ENCODE measurements at places on chromosomes 6 and 20.

DNA sequence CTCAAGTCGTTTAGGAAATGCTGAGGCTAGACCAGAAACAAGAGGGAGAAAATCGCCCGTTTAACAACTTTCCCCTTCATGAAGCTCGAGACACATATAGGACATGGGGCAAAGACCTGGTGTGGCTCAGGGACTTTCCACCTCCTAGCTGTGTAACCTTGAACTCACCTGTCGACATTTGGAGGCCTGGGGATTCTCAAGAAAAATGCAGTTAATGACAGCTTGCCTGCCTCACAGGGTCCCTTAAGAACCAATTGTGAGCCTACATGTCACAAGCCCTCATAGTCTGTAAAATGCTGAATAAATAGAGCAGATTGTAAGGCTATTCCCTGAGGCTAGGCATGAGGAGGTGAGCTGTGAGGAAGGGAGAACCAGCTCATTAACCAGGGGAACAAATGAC, 35.1 kb downstream of the MGME1 start:
- no peak for DNase-seq

- DNase-seq = no peak
Observed at GRCh38 chr6:24329451-24329850, 28.4 kb downstream of the DCDC2 start.

DNA sequence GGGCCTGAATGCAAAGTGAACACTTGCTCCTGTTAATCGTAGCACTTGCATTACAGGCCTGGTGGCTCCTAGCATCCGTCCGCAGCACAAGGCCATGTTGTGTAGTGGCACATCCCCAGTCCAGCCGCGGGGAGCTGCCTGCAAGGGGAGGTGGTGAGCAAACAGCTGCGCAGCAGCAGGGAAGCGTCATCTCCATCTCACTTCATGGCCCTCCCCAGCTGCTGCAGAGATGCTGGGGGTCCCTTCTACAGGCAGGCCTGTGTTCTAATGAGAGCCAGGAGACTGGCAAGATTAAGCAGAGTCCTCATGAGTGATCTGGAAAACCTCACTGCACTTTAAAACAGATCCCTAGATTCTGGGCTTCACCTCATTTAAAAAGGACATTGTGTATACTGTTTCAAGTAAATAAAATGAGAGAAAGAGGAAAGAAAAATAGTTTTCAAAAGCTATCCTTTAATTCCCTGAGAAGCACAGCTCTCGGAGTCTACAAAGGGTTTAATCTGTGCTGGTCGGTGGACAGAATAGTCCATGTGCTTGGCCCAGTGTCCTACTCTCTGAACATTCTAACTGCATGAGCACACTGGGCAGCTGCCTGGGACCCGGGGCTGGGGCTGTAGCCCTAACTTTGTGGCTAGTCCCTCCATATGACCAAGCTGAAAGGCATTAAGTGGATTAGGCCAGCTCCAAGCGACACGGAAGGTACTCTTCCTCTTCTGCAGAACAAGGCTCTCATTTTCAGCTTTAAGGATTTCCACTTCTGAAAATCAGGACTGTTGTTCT, 125.8 kb downstream of the LY86 start:
- no peak for DNase-seq

DNA sequence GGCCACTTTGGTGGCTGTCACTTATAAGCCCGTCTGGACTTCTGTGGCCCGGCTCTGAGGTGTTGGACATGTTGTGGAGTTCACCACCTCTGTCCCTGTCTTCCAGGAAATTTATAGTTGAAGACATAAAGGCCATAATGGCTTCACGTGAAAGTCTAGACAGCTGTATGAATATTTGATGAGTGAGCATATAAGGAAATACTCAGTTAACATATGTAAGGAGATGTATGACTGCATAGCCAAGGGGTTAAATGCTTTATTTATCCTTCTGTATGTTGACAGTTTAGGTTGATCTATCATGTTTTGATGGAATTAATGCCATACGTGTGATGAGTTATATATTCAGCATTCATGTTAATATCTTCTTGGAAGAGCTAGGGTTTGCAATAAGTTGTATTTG, 16.1 kb downstream of the HIVEP1 start:
- DNase-seq = no peak

DNA sequence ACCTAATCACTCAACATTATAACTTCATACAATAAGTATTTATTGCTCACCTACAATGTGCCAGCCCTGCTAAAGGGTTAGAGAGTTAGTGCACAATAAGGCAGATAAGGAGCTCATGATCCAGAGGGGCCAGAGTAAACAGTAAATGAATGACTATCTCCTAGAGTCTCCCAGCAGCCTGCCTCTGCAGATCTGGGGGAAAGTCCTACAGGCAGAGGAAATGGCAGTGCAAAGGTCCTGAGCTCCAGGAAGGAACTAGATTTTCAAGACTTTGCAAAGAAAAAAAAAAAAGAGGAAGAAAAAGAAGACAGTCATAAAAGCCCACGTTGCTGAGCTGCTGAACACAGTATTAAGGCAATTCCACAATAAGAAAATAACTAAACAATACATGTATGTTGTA, 160.1 kb downstream of the SIM1 start:
- no peak for DNase-seq

- DNase-seq = no peak
Observed at GRCh38 chr6:55069132-55069781, 105.1 kb upstream of the HCRTR2 start.

DNA sequence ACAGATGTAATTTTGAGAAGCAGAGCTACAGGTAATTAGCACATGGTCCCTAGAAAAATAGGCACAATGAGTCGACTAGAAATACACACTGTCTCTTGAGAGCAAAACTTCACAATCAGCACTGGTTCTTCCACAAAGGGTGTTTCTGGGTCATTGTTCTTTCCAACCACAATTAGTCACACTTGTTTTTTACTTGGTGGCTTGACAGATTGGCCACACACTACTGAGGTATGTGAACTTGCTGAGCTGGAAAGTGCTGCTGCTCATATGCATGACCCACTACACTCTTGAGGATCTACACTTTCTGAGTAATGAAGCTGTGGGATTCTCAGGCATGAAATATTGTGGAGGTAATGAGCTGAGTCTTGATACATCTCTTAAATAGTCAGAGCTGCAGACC, 347.7 kb downstream of the BCKDHB start:
- DNase-seq = no peak

DNA sequence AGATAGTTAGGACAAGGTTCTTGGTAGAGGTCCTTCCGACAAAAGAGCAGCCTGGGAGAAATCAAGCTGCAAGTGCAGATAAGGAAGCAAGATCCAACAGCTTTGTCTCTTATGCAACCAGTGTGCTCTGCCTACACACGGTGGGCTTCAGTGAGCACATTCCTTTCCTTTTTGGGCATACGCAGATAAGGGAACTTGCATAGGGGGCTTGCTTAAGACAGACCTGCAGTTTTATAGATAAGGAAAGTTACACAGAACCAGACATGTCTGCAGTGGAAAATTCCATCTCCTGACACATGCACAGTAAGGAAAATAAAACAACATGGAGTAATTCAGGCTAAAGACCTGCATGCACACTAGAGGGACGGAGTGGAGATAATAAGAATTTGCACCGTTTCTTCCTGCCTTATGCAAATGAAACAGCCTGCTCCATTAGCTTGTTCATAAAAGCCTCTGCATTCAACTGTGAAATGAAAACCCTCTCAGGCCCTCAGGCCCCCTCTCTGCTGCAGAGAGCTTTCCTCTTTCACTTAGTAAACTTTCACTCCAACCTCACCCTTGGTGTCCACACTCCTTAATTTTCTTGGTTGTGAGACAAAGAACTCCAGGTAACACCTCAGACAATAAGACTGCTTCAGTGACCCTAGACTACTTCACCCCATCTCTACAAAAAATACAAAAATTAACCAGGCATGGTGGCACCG, 97.5 kb upstream of the MYLIP start:
- DNase-seq = no peak

DNA sequence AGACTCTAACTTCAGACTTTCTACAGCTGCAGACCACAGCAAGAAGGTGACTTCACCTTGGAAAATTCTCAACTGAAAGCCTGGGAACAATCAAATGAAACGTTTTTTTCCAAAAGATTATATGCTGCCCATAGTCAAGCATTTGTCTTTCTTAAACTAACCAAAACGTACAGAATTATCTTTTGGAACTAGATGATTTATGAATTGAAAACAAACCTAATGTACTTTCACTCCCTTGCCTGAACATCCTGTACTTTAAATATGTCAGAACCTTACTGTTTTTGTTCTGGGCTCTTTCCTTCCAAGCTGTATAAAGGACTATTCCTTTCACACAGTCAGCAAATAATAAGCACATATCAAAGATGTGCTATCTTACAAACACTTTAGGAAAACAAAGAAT, 62.4 kb upstream of the TNFAIP3 start:
- no peak for DNase-seq

GRCh38 chr20:35523298-35523888, 6.1 kb downstream of the C20orf173 start:
- DNase-seq = no peak

GRCh38 chr6:89221129-89221528, 4.0 kb upstream of the GABRR1 start:
- DNase-seq = no peak

- no peak for DNase-seq
Observed at GRCh38 chr6:31035862-31036497, 25.7 kb downstream of the MUC22 start.

DNA sequence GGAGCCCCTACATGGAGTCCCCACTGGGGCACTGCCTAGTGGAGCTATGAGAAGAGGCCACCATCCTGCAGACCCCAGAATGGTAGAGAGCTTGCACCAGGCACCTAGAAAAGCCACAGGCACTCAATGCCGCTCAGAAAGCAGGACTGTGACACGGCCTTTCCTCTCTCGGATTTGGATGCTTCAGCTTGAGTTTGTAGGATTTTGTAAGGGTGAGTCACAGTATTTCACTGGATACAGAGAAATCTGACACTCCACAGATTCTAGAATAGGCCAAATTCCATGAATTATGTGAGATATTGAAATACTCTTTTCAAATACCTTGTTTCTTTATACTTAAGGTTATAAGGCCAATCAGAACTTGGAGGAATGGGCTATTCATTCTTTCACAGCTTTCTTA, 424.5 kb downstream of the HTR1B start:
- DNase-seq = no peak

DNA sequence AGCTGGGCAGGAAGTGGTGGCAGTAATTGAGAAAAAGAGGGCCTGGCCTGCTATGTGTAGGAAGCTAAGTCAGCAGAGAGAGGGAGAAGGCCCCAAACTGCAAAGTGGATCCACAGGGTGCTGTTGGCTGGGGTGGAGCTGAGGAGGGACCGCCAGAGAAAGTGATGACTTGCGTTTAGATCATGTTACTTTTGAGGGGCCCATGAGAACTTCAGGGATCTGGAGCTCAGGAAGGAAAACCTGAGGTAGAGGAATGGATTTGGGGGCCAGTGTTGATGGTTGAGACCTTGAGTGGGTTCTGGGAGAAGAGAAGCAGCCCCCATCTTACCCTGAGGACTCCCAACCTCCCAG, 155.5 kb downstream of the MRPL14 start:
- DNase-seq = no peak

DNA sequence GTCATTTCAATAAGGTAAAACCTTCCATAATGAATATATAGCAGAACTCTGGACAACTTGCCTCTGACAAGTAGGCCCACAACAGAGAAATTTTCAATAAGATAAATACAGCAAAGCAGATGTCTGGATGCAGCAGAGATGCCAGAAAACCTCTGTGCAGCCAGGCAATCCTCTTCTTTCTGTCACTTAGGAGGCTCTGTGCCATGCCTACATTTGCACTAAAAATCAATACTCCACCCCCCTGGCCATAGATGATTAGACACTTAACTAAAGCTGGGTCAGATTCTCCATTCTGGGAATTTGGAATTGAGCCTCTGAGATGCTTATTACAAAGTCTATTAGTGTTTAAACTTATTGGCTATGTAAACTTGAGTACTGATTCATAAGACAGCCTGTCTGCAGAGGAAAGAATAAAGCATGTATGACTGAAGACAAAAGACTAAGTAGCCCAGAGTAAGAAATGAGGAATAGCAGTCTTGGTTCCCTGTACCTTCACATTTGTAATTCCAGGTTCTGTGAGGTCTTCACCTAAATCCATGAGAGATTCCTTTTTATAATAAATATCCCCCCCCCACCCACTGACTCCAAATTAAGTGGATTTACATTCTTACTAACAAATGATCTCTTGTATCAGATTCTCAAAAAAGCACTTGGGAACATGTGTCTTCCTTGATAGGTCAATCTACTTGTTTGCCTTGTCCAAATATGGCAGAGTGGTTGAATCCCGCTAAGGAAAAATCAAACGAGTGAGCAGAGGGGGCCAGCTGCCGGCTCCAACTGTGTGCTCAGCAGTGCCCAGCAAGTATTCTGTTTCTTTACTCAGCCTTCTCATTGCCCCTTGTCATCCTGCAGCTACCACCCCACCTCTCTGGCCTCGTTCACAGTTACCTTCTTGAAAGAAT, 20.4 kb downstream of the MAN1A1 start:
- no peak for DNase-seq

DNA sequence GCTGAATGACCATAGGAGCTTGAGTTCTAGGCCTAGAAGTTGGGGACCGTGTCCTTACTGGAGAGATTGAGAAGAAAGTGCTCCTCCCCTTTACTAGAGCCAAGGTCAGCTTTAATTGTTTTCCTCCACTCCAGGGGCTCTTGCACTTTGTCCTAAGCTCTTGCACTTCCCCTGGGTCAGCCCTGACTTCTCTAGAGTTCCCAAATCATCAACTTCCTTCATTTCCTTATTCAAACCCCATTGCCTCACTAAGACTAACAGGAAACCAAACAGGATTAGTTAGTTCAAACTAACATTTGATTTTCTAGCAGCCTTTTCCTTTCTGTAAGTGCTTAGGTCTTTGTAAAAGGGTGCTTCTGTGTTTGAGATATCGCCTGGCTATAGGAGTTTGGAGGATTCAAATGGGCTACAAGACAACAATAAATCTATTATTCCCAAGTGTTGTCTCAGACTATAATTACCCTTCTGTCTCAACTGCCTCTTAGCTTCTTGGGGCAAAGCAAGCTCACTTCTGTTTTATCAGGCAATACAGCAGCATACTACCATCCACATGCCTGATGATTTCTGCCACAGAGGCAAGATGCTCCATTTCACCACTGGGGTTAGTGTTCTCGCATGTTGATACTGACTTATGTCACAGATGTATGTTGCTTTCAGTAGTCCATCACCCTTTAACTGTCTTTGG, 12.8 kb upstream of the DTNBP1 start:
- no peak for DNase-seq

GRCh38 chr6:159017757-159018559, 18.0 kb upstream of the RSPH3 start:
- no peak for DNase-seq

DNA sequence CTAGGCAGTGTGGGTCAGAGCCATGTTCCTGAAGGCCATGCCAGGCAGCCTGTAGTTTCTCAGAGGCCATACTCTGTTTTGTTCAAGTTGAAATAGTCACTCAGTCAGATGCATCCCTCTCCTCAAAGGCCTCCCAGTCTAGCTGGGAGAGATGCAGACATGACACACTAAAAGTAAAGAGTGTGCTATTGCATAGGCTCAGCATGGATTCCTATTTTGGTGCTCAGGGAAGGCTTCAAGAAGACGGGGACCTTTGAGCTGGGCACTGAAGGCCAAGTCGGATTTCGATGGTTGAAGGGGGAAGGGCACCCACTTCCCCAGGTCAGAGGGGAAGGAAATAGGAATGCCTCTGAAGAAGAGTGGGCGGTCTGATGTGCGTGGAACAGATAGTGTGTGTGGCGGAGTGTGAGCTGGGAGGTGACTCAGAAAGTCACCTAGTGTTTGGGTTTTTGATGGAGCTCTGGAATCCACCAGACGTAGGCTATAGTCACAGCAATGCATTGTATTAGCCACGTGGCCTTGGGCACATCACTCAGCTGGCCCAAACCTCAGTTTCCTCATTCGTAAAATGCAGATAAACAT, 3.7 kb downstream of the EPB41L1 start:
- no peak for DNase-seq

All from cortex of kidney (tissue), 1 donor.